ENCODE measurements at places on chromosomes 13 and 19.

GRCh38 chr13:29709407-29710069 is 114.0 kb upstream of the SLC7A1 start:
- no peak for DNase-seq

DNA sequence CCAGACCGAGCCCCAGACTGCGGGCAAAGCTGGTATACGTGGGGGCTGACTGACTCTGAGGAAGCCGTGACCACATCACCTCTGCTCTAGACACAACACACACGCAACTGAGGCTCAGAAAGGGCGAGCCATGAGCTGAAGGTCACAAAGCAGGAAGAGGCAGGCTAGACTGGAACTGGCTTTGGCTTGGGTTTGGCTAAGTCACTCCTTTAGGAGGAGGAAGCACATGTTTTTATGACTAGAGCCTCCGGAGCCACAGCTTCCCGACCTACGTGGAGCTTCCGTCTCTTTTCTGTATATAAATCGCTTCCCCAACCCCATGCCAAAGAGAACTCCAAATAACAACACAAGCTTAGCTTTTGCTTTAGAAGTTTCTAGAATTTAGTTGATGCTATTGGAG is 48.0 kb downstream of the RFX2 start:
- DNase-seq: no peak

DNA sequence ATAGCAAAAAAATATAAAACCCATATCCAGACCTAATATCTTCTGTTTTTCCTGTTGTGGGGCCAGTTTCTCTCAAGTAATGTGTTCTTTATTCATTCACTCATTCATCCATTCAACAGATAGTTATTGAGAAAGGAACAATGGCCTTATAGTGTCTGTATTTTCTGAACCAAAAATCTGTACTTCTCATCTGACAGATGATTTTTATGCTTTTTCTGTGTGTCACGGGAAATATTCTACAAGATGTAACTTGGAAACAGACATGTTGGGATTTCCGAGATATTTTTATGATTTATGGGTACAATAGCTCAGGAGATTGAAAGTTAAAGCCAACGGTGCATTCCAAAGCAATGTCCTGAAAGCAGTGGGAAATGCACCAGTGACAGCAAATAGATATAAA is 5.7 kb downstream of the ACOD1 start:
- no peak for DNase-seq

DNA sequence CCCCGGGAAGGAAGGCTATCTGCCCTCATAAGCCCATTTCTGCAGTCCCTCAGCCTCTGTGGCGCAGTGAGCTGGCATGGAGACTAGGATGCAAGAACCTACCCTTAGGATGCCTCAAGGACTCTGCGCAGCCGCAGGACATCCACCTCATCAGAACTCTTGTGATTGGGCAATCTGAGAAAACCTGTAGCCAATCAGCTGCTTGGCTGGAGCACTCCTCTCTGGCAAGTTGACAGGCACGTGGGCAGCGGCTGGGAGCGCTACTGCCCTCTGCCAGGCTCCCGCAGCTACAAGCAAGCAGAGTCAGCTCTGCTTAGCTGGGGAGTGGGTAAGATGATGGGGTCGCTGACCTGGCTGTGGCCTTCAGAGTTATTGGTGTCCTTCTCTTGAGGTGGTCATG is 1.5 kb upstream of the ECSIT start:
- peak; percentile 45 for DNase-seq

- no peak for DNase-seq
Measured at GRCh38 chr19:2126879-2127518, 24.4 kb downstream of the AP3D1 start.

DNA sequence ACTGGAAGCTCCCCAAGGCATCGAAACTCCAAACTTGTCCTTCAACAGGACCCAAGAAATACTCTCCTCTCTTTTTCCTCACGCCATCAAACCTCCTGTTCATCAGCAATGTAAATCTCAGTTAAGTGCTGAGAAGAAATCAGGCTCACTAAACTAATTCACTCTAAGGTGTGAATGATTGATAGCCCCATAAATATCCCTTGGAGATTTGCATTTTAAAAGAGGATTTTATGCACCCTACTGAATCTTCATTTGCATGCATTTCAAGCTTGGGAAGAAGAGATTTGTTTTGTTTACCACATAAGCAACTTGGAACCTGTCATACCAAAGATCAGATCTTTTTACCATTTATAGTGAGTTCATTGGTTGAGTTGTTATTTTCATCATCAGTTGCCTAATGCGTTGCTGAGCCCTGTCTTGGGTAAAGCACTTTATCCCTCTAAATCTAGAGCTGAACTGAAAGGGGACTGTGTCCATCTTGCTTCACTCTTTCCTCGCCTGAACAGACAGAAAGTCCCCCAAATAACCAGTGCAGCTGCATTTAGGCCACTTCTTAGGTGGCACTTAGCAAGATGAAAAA is 40.2 kb upstream of the GSX1 start:
- DNase-seq: no peak

DNA sequence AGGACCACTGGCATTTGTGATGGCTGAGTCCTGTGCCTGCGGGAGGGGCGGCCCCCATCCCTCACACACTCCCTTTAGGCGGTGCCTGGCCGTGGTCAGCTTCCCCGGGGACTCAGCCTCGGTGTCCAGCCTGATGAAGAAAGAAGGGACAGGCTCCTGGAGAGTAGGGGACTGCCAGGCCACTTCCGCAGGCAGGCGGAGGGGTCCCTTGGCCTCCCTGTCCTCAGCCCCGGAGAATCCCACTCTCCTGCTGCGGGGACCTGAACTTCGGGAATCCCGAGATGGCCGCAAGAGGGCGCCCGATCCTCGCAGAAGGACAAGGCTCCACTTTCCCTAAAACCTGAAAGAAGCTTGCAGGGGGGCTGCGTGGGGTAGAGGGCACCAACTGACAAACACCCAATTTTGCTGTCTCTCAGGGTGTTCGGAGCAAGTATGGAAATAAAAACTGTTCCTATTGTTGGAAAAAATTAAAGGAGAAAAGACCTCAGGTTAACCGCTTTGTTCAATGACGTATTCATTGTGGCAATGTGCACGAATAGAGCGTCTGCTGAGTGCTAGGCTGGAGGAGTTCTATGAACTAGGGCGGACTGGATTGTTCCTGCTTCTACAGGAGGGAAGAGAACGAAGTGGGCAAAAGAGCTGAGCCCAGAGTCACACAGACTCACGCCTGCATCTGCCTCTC is 297.3 kb downstream of the ZNF536 start:
- DNase-seq: no peak

DNA sequence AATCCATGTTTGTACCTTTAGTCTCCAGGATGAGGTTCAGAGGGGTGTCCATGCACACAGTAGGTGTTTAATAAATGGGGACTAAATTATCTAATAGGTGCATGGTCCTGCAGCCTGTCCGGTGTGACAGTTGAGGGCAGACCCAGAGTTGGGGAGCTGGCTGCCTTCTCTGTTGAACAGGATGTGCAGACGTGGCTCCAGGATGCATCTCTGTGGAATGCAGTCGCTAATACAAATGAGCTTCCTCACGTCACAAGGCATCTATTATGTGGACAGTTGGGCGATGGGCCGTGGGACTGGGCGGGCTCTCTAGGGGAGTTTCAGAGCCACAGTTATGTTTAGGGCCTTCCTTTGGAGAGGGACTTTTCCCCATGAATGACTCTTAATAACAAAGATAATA is 71.0 kb downstream of the SIPA1L3 start:
- no peak for DNase-seq

- no peak for DNase-seq
Measured at GRCh38 chr13:99150575-99151361, 49.9 kb upstream of the UBAC2 start.

- DNase-seq: peak; percentile 45
Measured at GRCh38 chr13:77751513-77752456, 54.3 kb downstream of the SLAIN1 start.

- DNase-seq: no peak
Measured at GRCh38 chr19:50371914-50372475, 4.3 kb upstream of the NR1H2 start.

GRCh38 chr19:3479834-3480215 is 500 bp downstream of the SMIM24 start:
- no peak for DNase-seq

GRCh38 chr19:10327793-10328192 is 5.5 kb downstream of the RAVER1 start:
- DNase-seq: no peak

DNA sequence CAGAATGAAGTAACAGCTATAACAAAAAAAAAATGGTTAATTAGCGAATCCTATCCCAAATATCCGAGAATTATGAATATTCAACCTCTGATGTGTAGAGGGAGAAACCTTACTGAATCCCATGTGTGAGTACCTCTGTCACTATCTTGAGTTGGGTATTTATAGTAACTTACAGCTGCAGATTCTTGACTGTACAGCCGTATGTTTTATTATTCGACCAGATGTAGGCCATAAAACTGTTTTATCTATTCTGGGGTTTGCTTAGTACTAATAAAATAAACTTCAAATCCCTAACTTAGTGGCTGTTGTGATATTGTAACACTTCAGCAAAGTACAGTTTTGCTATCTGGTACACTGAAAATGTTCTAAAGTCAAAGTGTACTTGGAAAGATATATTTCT is 120.0 kb downstream of the EFNB2 start:
- no peak for DNase-seq
